NCI-H2171 (cell line): ENCODE measurements at places on chromosomes 1 and 21.

GRCh38 chr1:90876101-90876500, 145.7 kb downstream of the ZNF644 start:
- no peak for DNase-seq

DNA sequence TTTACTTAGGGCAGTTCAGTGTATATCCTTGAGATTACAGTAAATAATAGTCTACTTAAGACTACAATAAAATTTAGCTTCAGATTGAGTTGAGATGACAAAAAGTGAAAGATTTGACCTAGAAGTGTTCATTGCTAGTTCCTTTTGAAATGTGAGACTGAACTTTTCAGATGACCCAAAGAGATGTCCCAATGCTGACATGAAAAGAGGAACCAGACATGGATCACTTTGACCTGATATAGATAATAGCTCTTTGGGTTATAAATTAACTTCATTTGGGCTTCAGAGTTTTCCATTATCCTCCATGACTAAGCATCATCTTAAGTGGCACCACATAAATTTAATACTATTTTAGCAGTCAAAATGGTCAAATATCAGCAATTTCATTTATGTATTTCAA, 25.7 kb upstream of the OR10J5 start:
- no peak for DNase-seq

DNA sequence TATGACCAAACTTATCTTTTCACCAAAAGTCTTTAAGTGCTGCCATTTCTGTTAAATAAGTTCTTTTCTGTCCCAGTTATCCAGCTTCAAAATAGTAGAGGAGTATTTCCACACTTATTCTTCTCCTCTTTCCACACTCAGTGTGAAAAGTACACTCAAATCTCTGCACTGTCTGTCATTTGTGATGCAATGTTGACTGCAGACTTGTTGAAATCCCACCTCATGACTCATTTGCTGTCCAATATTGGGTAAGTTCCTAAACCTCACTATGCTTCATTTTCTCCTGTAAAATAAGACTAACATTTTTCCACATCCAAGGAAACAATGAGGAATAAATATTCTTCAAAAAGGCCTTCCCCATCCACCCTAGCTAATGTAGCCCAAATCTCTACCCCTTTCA, 17.5 kb downstream of the LRRIQ3 start:
- DNase-seq, result no peak

GRCh38 chr1:165367375-165367993, 11.0 kb upstream of the LMX1A start:
- no peak for DNase-seq

DNA sequence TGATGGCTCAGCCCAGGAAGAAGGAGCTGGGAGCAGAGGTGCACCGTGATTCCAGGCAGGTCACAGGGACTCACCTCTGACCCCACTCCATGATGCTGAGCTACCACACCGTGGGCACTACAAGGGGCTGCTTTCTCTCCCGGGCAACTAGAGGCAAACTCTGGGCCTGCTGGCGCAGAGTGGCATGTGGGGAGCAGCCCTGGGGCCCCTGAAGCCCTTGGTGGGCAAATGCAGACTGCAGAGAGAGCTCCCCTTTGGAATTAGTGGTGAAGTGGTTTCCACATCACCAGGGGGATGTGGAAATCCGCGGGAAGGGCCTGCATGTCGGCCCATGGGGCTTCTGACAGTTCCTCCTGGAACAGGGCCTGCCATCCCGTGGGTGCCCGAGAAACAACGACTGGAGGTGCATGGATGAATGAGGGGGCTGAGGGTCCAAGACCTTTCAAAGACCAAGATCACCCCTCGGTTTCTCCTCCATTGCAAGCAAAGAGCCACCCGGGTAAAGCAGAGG, 11.8 kb upstream of the MMEL1 start:
- no peak for DNase-seq

GRCh38 chr1:205069371-205070125, 14.7 kb downstream of the TMEM81 start:
- no peak for DNase-seq

GRCh38 chr1:107262467-107263286, 121.8 kb downstream of the NTNG1 start:
- DNase-seq, result no peak

DNA sequence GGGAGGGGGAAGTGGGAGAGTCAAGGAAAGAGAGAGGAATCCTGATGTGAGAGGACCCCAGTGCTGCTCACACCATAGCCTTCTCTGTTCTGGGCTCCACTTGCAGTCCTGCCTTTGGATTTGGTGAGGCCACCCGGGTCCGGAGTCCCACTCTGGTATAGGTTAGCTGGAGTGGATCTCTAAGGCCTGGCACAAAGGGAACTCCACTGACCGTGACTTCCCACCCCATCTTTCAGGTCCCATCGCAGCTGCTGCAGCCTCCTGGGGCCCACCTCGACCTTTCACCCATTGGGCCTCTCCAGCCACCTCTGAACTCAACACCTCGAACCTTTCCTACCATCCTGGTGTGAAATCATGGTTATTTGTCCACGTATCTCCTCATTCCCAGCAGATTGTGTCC, 324.4 kb downstream of the MATN1 start:
- no peak for DNase-seq

GRCh38 chr21:35207322-35207721, 158.2 kb upstream of the RUNX1 start:
- no peak for DNase-seq

- DNase-seq, result no peak
Observed at GRCh38 chr1:182875889-182876288, 36.7 kb downstream of the DHX9 start.

- DNase-seq, result no peak
Observed at GRCh38 chr1:203518541-203518940, 24.6 kb downstream of the OPTC start.

DNA sequence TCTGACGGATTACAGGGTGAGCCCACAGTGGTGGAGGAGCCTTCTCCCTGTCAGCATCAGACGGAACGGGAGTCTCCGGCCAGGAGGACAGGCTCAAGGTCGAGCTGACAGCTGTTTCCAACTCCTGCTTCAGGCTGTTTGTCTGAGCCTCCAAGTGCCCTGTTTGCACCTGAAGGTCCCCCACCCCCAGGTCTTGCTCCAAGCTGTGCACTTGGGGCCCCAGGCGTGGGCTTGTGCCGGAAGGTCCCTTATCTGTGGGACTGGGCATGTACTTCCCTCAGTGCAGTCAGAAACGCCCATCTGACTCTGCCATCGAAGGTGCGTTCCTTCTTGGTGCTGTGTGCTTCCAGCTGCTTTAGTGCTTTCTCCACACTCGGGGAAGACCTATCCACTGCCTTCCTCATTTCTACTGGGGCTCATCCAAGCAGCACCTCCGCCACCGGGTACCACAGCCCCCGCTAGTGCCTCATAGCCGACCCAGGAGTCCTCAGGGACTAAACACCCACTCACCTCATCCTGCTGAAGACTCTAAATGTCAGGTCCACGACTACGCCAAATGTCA, 29.5 kb upstream of the CR2 start:
- no peak for DNase-seq

- DNase-seq, result no peak
Observed at GRCh38 chr1:53982763-53983104, 35.3 kb downstream of the LDLRAD1 start.

DNA sequence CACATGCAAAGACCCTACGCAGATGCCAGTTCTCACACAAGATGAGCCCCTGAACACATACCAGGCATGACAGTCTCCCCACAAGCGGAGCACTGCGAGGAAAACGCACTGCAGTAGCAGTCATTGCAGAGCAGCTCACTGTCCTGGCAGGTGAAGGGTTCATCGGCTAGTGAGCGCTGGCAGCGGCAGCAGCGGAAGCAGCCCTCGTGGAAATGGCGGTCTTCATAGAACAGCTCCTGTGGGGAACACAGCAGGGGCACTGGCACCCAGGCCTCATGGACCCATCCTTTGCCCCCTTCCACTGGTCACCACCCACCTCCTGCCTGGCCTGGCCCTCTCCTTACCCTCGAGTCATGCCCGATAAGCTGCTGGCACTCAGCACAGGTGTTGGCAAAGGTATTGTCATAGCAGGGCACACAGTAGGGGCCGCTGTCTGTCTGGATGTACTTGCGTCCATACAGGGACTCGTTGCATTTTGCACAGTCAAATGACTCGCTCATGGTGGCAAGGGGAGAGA, 6.3 kb downstream of the FHL3 start:
- no peak for DNase-seq

DNA sequence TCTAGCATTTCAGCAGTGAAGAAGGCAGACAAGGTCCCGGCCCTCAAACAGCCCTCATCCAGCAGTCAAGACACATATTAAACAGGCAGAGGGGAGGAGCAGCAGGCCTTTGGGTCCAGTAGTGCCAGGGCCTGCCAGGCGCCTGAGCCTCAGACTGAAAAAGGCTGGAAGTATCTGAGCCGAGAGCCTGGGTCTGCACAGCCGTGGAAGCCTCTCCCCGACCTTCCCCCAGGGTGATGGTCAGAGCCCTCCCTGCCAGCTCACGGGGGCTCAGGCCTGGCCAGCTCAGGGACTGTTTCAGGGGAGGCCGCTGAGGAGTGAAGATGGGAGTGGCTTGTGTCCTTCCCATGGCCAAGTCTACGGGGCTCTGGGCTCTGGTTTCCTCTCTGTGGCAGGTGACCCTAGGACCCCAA, 565.2 kb downstream of the PTPRU start:
- no peak for DNase-seq

- DNase-seq, result no peak
Observed at GRCh38 chr21:42404539-42404938, 837 bp downstream of the UBASH3A start.

- DNase-seq, result no peak
Observed at GRCh38 chr21:43712268-43712942, 6.5 kb upstream of the PDXK start.

DNA sequence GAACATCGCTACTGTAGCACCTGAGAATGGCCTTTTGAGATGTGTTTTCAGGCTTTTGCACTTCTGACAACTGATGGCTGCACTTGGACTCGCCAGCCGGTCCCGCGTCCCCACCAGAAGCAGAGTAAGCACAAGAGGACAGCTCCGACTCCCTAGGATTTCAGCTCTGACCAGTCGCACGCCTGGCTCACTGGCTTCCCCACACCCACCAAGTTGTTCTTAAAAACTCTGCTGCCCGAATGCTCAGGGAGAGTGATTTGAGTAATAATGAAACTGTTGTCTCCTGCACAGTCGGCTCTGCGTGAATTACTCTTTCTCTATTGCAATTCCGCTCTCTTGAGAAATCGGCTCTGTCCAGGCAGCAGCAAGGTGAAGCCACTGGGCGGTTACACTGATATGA, 40.2 kb upstream of the NLRP3 start:
- no peak for DNase-seq

DNA sequence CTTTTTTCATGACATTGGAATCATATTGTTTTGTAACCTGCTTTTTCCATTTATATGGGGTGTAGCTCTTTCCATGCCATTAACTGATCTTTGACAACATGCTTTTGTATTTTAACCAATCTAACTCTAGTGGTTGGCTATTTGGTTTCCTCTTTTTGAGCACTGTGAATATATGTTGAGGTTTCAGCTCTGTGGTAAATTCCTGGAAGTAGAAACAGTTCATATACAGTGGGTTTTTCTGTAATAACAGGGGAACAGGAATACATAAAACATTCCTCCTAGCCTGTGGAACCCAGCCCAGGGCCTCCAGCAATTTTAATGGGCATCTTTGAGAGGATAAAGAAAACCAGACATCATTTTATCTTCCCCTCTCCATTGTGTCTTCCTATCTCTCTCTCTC, 17.4 kb downstream of the AZIN2 start:
- no peak for DNase-seq

DNA sequence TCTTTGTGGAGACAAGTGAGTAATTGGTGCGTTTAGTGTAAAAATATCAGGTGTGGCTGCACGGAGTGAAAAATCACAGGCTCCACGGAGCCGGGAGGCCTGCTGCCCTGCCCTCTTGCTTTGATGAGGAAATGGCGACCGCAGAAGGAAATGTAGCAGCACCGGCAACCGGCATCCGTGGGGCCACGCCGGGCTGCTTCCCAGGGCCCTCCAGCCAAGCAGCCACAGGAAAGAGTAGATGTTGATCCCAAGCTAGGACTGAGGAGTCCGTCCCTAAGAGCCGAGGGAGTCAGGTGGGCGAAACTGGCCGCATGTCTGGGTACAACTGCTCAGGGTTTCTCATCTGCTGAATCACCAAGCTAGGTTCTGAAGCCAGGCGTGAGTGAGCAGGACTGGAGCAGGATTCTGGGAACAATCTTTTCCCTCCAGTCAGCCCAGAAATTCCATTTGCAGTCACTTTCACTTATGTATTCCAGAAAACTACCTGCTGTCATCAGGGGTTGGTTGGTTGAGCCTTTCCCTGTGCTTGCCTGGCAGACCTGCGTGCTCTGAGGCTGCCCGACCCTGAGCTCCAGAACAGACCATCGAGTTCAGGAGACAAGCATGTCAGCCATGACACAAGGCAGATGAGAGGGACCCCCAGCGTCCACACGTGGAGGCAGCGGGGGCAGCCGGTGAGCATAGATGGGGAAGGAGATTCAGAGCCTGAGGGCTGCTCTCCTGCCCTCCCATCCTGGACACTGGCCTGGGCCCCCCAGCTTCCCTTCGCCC, 5.8 kb upstream of the ITGB2 start:
- DNase-seq, result no peak

DNA sequence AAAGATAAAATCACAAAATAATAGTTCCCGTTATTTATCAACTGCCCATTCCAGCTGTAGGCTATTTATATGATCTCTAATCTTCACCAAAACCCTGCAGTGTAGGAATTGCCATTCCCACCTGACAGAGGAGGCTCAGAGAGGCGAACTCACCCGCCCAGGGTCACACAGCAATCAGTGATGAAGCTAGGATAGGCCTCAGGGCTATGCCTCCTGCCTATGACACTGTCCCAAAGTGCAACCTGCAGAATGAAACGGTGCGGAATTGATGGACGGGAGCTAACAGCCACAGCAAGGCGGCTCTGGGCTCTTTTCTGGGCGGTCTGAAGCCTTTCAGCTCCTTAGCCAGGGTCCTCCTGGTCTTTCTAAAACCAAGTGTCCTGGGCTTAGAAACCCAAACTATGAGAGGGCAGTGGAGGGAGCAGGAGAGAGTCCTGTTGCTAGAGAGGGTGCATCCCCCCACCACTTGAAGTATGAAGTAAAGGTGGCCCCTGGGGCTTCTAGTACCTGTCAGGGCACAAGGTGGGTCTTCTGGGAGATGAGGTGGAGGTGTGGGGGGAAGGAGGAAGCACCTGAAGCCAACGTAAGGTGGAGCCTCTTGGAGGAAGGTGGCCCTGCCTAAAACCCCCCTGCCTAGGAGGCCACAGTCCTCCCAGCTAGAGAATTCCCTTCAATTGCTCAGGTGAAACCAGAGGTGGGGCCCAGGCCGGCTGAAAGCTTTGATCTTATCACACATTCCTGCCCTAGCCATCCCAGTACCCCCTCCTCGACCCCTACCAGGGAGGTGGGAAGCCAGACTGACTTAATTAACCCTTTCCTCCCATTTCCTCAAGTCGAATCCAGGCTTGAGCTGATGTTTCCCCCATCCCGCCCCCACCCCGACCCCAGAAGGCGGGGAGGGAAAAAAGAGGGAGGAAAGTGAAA, 14.8 kb downstream of the HSPG2 start:
- DNase-seq, result no peak

GRCh38 chr1:51000160-51000559, 30.1 kb downstream of the CDKN2C start:
- no peak for DNase-seq

DNA sequence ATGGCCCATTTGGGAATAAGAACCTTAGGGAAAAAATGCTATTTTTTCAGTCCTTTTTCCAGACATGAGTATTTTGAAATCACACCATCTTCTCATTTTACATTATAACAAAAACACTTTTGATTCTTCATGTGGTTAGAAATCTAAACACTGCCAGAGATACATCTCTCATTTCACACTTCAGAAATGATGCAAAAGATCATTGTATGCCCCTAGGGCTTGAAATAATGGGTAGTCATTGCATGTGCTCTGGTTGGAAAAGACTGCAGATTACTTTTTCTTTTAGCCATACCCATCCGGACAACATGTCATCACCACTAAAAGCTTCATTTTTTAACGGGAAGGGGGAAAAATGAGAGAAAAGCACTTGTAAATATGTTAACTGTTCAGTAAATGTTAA, 1152.2 kb upstream of the ADGRL4 start:
- DNase-seq, result no peak
